ENCODE measurements at places on chromosomes 1 and 21. TPM values are rescaled to one million over a fixed set of nuclear protein-coding genes. Genes with fewer than 3 reads are reported as not detected.

GRCh38 chr1:98296681-98297080, 364.8 kb upstream of the SNX7 start:
- no peak for DNase-seq

GRCh38 chr1:147579532-147579931, 38.2 kb downstream of the BCL9 start:
- no peak for DNase-seq

DNA sequence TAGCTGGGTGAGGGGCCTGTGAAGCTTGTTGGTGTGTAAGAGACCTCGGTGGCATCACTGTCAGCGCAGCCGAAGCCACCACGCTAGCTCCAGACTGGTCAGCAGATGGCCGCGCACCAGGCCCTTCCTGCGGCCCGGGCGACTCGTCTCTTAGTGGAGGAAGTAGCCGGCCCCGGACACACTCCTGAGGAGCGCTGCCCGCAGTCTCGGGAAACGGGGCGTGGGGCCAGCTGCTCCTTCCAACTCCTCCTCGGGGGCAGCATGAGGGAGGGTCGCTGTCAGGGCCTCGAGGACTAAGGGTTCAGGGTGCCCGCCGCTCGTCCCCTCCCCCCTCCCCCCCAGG, 20.4 kb downstream of the H3-3A start:
- peak; percentile 57 for DNase-seq

DNA sequence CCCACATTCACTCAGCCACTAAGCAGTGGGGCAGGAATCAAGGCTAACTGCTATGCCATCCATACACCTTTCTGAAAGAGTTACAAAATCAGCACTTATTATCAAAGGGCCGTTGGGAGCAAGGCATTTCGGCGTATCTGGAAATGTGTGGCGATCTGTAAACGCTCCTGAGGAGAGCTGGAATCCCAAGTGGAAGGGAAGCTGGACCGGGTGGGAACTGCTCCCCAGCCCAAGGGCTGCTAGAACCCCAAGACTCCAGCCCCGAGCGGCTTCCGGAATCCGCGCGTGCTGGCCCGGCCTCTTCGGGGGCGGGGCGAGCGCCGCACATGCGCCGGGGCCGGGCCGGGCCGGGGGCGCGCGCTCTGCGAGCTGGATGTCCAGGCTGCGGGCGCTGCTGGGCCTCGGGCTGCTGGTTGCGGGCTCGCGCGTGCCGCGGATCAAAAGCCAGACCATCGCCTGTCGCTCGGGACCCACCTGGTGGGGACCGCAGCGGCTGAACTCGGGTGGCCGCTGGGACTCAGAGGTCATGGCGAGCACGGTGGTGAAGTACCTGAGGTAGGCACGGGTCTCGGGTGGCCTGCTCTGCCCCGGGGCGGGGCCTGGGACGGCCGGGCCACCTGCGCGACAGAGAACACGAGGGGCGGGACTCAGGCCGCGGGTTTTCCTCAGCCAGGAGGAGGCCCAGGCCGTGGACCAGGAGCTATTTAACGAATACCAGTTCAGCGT, at the start of gene NAXE:
Gene NAXE (plus strand): TSS at position 345 of the 726 bp plus-strand sequence. CDS start 29 bp downstream, at position 374.
- DNase-seq = peak; percentile 64

GRCh38 chr1:153642161-153642560, 8.3 kb downstream of the CHTOP start:
- DNase-seq = no peak

GRCh38 chr1:242828199-242828598, 303.7 kb upstream of the PLD5 start:
- DNase-seq = no peak

GRCh38 chr1:93502571-93502970, 54.7 kb downstream of the FNBP1L start:
- no peak for DNase-seq

DNA sequence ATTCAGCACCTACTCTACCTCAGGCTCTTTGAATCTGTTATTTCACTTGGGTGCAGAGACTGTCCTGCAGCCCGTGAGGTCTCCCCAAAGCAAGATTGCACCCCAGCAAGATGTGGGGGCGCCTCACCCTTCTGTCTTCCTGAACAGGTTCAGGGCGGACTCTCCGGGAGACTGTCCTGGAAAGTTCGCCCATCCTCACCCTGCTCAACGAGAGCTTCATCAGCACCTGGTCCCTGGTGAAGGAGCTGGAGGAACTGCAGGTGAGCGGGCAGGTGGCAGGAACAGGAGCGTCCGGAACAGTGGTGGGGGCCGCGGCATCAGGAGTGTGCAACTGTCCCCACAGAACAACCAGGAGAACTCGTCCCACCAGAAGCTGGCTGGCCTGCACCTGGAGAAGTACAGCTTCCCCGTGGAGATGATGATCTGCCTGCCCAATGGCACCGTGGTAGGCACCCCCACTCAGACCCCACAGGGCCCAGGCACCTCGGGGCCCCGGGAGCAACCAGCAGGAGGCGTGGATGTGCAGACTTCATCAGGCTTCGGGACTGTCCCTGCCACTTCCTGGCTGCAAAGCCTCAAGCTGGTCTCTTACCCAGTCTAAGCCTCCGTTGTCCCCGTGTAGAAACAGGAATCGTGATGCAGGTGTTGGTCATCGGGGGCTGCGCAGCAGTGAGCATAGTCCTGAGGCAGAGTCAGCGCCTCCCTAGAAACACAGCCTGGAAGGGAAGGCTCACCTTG, 5.9 kb upstream of the MTFR1L start:
- DNase-seq = peak; percentile 26

GRCh38 chr1:214899908-214900460, 182.6 kb upstream of the KCNK2 start:
- no peak for DNase-seq

GRCh38 chr1:43992232-43992995, 1.0 kb downstream of the CCDC24 start:
- no peak for DNase-seq

Gene ADORA3
- total RNA-seq = 2.5 TPM

Gene PLA2G5
- not detected for total RNA-seq

Gene TARBP1
- 14.4 TPM for total RNA-seq

Gene STYXL2
- total RNA-seq = not detected

Gene TMEM125
- total RNA-seq = 39.1 TPM

Gene CFAP141
- not detected for total RNA-seq
